Activated T-cell treated with anti-CD3 and anti-CD28 coated beads for 1 hour (primary cell): ENCODE measurements at places on chromosomes 3 and 15.

- DNase-seq, result no peak
These were observed 286.8 kb upstream of the CTNNB1 start for GRCh38 chr3:40912461-40912860.

- DNase-seq, result no peak
These were observed 117.1 kb upstream of the TJP1 start for GRCh38 chr15:29939404-29939803.

- no peak for DNase-seq
These were observed 201.1 kb upstream of the ADAMTS9 start for GRCh38 chr3:64888840-64889392.

GRCh38 chr3:48267782-48268181 lies 26.9 kb downstream of the ZNF589 start:
- DNase-seq, result no peak
